WTC11 (cell line): ENCODE measurements at places on chromosomes 7 and 10.

DNA sequence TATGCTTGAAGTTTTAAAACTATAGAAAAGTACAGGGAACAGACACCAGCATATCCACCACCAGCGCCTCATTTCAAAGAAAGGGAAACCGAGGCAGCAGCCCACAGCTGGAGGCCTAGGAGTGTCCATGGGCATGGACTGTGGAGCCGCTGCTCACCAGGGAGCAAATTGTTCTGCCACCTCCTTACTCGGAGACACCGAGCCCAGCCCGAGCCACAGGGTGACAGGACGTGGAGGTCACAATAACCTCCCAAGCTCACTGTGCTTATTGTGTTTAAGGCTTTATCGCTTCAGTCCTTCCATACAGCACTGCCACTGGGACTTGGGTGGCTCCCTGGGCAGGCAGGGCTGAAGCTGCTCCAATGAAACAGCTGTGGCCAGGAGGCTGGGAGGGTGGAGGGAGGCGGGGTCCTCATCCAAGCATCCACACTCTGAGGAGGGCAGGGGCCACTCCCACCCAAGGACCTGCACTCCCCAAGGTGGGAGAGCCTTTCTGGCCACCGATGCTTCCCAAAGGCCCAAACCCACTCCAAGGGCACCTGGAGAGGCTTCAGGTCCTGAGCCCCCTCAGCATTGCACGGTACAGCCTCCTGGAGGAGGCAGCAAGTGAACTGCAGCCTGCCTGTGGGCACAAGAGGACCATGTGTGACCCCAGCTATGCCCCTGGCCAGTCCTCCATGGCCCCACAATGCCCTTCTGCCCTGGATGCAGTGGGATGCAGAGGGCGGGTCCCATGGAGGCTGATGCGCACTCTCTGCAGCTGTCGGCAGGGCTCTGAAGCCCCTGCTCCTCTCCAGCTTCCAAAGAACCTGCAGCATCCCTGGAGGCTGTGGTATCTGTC lies 38.7 kb upstream of the RET start:
- no peak for DNase-seq

DNA sequence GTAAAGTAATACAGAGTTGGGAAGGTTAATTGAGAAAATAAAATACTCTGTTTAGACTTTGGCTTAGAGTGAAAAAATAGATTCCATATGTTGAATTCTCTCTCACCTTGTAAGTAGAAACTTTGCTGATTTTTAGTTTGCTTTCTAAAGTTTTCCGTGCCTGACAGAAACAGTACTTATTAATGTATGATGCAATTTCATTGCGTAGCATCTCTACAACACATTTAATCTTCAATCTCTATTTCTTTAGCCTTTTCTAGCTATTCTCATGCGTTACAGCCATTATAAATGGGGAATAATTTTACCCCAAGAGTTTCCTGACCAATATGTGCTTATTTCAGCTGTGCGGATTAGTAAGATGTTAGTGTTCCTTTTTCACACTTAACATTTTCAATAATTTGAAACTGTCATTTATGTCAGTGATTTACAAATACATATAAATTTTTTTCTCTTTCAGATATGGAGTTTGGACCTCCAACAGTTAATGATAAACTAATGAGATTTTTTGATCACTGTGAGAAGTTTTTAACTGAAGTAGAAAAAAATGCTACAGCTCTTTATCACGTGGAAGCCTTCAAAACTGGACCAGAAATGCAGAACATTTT lies 3.3 kb downstream of the MINPP1 start:
- no peak for DNase-seq

- no peak for DNase-seq
Observed at GRCh38 chr10:29709484-29710002, 74.8 kb upstream of the SVIL start.

DNA sequence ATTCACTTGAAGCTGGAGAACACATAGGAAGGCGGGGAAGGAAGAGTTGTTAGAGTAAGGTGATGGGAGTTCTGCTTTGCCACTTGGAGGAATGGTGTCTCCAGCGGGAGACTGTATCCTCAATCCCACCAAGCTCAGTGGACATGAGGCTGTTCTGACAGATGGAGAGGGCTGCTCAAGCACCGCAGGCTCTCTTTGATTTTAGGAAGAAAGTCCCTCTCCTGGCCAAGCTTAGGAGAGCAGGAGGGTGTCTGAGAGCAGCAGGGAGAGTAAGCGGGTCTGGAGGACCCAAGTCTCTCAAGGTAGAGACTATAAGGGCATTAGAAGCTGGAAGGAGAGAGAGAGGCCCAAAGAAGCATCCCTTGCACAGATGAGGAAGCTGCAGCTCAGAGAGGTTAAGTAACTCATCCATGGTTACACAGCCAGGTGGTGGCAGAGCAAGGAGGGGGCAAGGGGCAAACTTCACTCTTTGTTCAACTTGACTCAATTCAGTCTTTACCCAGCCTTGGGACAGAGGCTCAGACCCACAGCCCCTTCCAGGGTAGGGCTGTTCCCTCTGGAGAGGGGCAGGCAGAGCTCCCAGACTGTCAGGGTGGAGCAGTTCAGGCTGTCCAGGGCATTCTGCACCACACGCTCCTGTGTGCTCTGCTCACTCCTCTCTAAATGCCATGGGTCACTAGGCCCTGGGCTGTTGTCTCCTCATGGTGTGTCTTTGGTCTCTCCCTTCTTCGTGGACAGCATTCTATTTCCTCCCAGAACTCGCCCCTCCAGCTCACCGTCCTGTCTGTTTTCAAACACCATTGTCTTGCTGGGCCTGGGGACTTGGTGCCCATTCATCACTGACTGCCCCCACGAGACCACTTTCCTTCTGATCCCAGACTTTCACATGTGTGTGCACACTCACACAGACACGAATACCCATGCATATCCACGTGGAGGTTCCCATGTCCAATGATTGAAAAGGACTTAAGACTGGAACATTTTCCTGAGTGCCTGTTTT lies 8.9 kb downstream of the CHAT start:
- DNase-seq, result peak; percentile 5

GRCh38 chr10:34364253-34365037 lies 450.7 kb downstream of the PARD3 start:
- no peak for DNase-seq

GRCh38 chr7:142468871-142469665 lies 211.2 kb upstream of the PRSS58 start:
- no peak for DNase-seq

- no peak for DNase-seq
Observed at GRCh38 chr7:96285579-96285978, 36.3 kb downstream of the SLC25A13 start.

DNA sequence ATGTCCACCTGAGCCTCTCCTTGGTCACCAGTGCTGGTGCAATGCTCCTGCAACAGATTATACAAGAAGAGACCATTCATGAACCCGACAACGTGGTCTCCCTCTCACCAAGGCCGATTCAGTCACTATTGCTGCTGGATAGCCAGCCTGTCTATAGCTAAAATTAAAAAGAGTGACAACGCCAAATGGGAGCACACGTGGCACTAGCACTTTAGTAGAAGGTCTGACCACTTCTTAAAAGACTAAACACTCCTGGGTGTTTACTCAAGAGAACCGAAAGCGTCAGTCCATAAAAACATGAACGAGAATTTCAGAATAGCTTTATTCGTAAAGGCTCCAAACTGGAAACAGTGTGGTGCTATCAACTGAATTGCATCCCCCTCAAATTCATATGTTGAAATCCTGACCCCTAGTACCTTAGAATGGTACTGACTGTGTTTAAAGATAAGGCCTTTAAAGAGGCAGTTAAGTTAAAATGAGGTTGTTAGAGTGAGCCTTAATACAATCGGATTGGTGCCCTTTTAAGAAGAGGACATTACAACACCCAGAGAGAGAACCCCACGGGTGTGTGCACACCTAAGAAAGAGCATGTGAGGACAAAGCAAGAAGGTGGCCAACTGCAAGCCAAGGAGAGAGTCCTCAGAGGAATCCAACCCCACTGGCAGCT lies 4.4 kb upstream of the GALNTL5 start:
- no peak for DNase-seq

DNA sequence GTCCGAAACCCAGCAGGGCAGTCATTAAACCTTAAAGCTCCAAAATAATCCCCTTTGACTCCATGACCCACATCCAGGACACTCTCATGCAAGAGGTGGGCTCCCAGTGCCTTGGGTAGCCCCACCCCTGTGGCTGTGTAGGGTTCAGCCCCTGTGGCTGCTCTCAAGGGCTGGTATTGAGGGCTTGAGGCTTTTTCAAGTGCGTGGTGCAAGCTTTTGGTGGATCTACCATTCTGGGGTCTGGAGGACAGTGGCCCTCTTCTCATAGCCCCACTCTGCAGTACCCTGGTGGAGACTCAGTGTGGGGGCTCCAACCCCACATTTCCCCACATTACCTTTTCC lies 50.5 kb downstream of the RSBN1L start:
- DNase-seq, result no peak

DNA sequence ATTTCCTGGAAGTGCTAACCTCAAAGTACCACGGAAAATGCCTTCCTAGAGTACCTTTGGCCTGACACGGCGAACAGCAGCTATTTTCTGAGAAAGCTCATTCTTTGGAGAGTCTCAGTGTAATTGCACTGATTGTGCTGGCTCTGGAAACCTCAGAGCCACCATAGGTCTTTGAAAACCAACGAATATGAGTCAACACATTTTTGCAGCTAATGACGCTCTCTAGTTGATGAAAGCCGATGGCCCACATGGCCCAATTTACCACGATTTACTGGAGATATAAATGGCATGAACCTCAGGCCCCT lies 187.1 kb downstream of the ADARB2 start:
- DNase-seq, result no peak

DNA sequence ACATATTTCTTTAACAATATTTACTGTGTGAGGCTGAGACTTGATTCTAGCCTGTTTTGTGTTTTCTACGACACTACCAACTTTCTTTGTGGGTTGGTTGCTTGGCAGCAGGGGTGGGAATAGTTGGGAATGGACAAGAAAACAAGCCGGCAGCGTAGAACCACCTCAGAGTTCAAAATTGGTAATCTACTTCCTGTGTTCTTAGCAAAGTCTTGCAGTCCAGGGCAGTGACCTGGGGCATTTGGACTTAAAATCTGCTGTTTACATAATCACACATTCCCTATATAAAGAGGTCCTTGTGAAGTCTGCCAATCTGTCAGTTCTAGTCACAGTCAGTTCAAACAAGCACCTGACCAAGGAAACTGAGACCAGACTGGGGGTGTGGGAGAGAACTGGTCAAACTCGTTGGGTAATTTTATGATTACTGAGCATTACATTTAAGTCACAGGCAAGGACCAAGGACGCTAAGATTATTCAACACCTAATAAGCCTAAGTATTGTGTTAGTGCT lies 167.9 kb downstream of the CPEB3 start:
- no peak for DNase-seq

DNA sequence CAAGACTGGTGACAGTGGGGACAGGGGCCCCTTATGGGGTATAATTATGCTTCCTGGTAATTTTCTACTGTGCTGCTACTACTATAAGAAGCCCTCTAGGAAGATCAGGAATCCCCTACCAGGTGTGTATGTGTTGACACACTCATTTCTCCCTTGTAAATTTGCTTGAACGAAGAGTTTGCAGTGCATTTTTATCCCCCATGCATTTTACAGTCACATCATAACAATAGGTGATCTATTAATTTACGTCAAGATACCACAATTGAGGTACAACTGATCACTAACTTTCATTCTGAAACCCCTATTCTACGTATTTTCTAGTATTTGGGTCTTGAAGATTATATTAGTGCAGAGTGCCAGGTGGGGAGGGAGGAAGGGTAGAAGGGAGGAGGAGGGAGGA lies 252.2 kb downstream of the NSUN6 start:
- no peak for DNase-seq

- no peak for DNase-seq
Observed at GRCh38 chr7:5282543-5283316, at the start of gene SLC29A4. SLC29A4 (plus strand) TSS chr7:5282943; CDS start chr7:5287817, 4,874 bp downstream.

DNA sequence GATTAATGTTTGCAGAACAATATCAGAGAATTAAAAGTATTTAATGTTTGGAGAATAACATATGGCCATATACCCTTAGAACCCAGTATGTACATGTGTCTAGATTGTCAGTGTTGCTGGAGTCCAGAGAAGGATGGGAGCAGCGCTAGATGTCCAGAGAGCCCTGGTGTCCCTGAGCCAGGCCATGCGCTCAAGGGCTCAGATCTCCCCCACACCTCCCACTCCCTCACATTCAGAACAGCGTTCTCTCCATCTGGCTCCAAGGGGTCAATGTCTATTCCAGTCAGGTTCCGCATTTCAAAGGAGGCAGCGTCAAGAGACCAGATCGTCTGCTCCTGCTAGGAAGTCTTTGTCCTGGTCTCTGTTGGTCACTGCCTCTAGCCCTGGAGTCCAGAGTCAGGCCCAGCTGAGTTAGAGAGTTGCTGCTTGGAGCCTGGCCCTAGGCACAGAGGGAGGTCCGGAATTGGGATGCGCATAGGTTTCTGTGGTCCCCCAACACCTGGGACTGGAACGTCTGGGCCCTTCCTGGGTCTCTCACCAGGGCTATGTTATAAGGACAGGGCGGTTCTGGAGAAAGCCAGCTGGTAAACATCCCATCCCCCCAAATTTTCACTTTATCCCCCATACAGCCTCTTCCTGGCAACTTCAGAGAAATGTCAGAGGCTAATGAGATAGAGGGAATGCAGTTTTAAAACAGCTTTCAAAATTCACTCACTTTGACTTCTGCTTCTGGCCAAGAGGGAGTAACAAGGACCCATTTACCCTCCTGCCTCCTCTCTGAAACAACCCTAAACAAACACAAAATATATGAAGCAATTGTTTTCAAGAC lies 6.5 kb upstream of the WDR86 start:
- peak; percentile 60 for DNase-seq

- peak; percentile 70 for DNase-seq
Observed at GRCh38 chr7:103446049-103446520, at the start of gene SLC26A5. SLC26A5 (minus strand) TSS chr7:103446207; CDS start chr7:103421514, 24,693 bp downstream.

DNA sequence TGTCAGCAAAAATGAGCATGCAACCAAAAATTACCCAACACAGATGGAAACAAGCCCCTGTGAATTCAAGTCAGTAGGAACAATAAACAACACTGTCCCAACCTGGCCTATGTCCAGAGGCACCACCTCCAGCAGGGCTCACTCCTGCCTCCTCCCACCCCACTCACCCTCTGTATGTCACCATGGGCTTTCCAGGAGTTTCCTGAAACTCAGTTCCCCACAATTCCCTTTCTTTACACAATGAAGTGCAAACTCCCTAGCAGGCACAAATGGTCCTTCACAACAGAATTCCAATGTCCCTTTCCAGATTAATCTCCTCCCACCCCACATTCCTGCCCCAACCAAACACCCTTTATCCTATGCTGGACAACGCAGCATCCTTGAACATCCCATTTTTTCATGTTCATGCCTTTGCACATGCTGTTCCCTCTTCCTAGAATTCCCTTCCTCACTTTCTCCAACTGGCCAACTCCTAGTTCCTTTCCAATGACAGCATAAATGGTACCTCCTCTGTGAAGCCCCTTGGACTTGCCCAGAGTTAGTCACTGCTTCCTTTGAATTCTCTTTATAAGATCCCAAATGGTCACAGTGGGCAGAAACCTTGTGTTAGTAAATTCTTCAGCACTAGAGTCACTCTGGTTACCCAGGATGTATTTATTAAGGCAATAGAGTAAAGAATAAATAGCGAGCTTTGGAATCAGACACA lies 157.5 kb downstream of the SLIT1 start:
- DNase-seq, result no peak

DNA sequence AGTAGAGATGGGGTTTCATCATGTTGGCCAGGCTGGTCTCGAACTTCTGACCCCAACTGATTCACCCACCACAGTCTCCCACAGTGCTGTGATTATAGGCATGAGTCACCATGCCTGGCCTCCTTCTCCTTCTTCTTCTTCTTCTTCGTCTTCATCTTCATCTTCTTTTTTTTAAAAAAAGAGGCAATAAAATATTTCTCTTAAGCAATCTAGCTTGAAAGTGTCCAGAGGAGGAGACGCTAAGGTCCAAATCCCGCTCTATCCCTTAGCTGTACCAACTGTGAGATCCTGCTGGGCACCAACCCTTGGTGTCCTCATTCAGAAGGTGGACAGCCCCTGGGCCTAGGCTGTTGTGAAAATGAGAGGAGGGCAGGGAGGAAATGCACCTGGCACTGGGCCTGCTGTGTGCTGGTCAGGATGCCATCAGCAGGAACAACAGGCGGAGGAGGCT lies 13.9 kb upstream of the PSAP start:
- no peak for DNase-seq
